Activated naive CD4-positive, alpha-beta T cell treated with Interleukin-2 at 50 U/mL for 16 hours (primary cell): ENCODE measurements at places on chromosomes 4 and X.

DNA sequence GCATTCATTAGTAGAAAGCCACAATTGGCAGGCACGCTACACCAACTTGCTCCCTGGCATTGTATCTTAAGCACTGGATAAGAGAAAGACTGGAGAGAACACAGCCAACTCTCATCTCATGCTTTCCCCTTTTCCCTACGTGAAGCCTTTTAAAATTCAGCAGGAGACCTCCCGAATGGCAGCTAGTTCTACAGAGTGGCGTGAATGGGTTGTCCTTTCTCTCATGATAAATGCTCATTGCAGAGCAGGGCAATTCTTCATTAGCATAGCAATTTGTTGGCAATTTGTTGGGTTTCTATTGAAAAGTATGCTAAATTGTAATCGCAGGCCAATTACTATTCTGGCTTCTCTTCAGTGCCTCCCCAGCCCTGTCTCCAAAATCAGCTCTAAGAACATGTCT lies 48.0 kb downstream of the SEPTIN11 start:
- DNase-seq: no peak

DNA sequence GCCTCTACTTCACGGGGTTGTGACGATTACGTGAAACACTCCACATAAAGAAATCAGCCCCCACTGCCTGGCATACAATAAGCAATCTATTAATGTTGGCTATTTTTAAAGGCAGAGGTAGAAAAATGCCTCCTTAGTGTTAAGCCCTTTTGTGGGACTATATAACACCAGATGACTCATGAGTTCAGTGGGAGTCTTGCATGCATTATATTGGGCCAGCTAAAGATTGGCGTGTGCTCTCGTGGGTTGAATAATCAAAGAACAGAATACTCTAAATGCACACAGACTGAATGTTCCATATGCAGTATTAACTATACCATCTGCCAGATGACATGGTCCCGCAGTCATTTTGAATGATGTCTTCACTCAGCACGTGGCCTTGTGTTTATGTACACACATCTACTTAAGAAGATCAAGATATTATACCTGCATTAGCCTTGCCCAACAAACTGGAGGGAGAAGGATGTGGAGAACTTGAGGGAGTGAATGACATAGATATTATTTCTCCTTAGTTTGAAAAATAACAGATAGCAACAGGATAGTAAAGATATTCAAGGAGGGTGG lies 85.0 kb upstream of the MYOZ2 start:
- no peak for DNase-seq

DNA sequence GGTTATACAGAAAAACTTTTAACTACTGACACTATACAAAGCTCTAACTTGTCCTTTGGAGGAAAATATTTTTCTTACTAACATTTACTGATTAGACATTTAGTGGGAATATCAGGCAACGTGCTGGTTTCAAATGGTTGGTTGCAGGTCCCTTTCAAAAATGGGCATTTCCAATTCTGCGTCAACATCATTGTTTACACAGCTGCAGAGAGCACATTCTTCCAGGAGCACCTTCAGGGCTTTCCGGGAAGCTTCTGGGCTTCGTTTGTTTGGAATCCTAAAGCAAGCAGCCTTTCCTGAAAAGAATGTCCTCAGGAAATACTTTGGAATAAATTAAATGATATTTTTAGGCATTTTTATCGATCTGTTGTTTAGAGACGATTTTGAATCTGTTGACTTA lies 289.7 kb downstream of the TRIML1 start:
- DNase-seq: no peak

DNA sequence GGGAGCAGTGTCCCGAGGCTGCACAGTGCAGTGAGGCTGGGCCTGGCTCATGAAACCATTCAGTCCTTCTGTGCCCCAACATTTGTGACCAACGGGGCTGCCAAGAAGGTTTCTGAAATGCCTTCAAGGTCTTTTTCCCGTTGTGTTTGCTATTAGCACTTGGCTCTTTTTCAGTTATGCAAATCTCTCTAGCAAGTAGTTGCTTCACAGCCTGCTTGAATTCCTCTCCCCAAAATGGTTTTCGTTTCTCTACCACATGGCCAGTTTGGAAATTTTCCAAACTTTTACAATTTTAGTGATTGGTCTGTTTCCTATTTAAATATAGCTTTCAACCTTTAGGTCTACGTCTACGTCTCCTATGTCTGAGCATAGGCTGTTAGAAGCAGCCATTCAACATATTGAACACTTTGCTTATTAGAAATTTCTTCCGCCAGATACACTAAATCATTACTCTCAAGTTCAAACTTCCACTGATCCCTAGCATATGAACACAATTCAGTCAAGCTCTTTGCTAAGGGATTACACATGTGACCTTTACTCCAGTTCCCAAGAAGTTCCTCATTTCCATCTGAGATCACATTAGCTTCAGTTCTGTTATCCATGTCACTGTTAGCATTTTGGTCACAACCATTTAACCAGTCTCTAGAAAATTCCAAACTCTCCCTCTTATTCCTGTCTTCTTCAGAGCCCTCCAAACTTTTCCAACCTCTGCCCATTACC lies 901.8 kb downstream of the GLUD2 start:
- no peak for DNase-seq

- no peak for DNase-seq
Observed at GRCh38 chrX:128616933-128617332, 564.7 kb upstream of the ACTRT1 start.

GRCh38 chr4:155186972-155187371 lies 21.5 kb upstream of the NPY2R start:
- no peak for DNase-seq

DNA sequence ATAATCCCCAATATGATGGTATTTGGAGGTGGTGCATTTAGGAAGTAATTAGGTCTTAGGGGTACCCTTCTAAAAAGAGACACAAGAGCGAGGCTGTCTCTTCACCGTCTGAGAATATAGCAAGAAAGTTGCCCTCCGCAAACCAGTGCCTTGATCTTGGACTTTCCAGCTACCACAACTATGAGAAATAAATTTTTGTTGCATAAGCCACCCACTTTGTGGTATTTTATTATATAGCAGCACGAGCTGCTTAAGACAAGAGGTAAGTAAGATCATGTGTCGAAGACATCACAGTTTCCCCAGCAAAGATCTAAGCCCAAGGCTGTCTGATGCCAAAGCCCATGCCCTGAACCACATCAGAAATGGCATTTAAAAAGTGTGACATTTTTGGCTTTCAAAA lies 9.6 kb upstream of the EXOSC9 start:
- DNase-seq: no peak

- DNase-seq: no peak
Observed at GRCh38 chrX:77937291-77937690, 26.8 kb downstream of the ATP7A start.

DNA sequence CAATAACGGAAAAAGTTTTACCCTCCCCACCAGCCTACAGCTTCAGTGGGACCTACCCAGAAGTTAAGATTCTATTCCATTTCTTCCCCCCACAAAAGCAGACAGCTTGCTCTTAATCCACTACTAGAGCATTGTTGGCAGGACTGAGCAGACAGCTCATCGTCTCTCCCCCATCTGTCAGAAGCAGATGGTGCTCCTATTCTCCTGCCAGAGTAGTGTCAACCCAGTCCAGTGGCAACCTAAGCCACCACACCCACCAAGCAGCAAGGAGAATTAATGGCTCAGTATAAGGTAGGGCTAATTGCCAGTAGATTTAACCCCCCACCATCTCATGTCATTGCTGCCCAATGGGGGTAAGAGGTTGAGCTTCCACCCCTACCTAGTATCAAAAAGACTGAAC lies 62.0 kb downstream of the AWAT2 start:
- no peak for DNase-seq

GRCh38 chrX:25383196-25383595 lies 367.4 kb upstream of the ARX start:
- no peak for DNase-seq

DNA sequence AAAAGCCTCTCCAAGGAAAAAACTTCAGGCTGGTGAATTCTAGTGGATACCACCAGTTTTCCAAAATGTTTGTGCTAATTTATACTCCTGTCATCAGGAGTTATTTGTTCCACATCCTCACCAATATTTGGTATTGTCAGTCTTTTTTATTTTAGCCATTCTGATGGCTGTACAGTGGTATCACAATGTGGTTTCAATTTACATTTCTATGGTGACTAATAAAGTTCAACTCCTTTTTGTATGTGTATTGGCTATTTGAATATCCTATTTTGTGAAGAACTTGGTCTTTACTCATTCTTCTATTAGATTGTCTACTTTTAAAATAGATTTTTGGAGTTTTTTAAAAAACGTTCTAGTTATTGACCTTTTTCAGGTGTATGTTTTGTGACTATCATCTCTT lies 33.0 kb upstream of the FRAS1 start:
- DNase-seq: no peak

DNA sequence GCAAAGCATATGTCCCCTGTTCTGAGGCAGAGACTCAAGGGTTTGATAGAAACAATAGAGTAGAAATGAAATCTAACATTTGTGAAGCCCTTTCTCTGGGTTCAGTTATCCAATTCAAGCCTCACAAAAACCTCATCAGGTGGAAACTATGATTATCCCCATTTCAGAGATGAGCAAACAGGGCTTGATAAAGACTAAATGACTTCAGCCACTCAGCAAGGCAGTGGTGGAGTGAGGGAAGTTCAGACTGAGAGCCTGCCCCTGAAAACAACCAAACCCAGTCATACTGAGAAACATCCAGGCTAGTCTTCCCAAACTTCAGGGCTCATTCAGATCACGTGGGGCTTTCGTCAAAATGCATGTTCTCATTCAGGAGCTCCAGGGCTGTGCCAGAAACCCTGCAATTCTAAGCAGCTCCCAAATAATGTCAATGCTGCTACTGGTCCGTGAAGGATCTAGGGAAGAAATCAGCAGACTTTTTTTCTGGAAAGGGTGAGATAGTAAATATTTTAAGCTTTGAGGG lies 109.6 kb upstream of the KIT start:
- no peak for DNase-seq

GRCh38 chrX:38887222-38887621 lies 86.0 kb downstream of the MID1IP1 start:
- DNase-seq: no peak

- DNase-seq: no peak
Observed at GRCh38 chr4:9971711-9972110, 49.6 kb downstream of the SLC2A9 start.

DNA sequence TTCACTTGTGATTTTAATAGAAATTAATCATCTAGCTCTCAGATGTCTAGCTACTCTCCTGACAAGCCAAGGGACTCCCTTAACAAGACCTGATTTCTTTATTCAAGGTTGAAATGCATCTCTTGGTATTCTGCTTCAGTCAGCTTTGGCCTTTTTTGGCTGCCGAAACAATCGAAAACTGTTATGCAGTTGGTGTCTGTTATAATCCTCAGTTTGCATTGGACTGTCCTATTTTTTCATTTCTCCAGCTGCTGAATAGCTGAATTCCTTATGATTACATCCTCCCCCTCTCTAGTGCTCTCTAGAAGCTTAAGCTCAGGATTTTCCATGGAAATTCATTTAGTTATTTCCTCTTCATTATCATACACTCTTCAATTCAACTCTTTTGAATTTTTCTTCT lies 177.2 kb downstream of the TRIML1 start:
- no peak for DNase-seq

DNA sequence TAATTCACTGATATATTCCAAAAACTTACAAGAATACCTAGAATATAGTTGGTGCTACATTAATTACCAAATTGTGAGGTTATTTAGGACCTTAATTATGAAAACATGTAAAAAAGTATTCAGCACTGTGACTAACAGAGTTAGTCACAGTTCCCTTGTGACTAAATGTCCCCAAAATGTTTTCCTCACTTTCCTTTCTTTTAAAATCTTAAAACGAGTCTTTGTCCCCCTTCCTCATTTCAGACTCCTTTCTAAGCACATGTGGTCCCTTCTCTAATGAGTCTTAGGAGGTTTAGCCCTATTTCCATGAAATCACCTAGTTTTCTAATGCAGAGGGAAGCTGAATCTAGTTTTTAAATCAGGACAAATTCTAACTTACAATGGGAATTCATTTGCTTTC lies 175.0 kb downstream of the PPP3CA start:
- DNase-seq: no peak

GRCh38 chr4:156098805-156099204 lies 145.1 kb upstream of the CTSO start:
- DNase-seq: no peak

DNA sequence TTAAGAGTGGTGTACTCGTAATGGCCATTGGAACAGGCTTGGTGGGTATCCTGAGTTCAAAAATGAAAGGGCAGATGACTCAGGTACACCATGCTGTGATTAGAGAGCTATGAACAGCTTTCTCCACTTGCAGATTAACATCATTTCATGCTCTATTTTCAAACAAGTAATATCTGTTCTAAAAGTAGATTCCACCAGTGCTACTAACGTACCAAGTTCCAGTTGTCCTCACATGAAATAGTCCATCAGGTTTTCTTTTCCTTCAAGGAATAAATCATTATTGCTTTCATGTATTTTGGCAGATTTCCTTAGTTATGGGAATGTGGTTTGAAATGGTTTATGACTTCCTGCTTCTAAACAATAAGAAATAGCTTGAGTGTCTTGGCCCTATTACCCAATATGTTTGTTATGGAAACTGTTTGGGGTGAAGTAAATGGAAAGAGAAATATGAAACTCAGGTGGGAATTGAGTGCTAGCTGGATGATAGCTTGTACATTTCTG lies 49.9 kb downstream of the PCDH7 start:
- no peak for DNase-seq

DNA sequence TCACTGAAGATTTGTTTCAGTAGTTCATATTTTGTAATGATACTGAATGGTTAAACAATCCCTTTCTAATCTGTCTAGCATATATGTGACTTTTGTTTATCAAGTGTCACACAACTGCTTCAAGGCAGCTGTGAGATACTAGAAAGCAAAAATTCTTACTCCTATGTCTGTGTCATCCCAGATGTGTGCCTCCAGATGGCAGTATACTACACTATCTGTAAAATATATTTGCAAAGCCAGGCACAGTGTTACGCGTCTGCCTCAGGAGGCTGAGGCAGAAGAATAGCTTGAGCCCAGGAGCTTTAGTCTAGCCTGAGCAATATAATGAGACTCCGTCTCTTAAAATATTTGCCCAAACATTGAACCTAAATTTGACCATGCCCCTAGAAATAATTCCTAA lies 4.0 kb downstream of the NUDT10 start:
- DNase-seq: peak; percentile 3

- DNase-seq: no peak
Observed at GRCh38 chr4:89344571-89344970, 37.0 kb upstream of the GPRIN3 start.

GRCh38 chr4:2272026-2272827 lies 10.3 kb upstream of the MXD4 start:
- DNase-seq: no peak

DNA sequence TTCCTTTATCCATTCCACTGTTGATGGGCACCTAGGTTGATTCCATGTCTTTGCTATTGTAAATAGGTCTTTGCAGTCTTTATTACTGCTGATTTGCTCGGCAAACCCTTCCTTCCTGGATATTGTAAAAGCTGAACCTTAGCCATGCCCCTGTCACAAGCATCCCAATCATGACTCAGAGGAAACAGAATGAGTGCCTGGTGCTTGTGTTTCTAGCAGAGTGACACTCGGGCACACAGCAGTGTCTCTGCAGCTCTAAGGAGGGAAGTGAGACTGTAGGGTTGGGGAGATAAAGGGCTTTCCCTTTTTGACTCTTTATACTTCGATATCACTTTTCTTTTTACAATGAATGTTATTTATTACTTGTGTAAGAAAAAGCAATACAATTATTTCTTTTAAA lies 83.3 kb downstream of the AKAP4 start:
- no peak for DNase-seq
